ENCODE measurements at places on chromosomes 2 and 18.

- no peak for DNase-seq
Measured at GRCh38 chr2:109435901-109436598, 177.7 kb downstream of the SEPTIN10 start.

DNA sequence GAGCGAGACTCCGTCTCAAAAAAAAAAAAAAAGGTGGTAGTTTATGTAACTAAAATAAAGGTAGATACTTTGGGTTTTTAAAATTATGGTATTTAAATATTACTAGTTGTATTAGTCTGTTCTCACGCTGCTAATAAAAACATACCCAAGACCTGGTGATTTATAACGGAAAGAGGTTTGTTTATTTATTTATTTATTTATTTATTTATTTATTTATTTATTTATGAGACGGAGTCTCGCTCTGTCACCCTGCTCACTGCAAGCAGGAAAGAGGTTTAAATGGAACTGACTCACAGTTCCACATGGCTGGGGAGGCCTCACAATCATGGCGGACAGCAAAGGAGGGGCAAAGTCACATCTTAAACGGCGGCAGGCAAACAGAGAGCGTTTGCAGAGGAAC lies 196.0 kb downstream of the CALCRL start:
- no peak for DNase-seq

DNA sequence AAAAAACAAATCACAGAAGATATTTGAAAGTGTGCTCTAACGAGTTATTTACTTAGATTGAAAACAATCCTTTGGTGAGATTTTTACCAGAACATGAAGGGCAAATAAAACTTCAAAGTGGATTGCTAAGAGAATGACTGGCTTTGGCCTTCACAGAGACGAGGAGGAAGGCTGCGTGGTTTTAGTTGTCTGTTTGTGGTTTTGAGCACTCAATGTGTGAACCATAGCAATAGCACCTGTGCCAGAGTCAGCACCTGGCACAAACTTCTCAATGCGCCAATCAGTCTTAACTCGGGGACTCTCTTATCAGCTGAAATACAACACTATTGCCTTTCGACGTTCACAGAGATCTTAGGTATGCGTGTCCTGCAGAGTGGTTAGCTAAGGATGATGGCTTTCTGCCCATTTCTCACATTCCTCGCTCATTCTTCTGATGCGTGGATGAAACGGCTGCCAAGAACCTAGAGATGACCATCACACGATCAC lies 70.0 kb downstream of the MBP start:
- no peak for DNase-seq

GRCh38 chr18:6616981-6617380 lies 112.5 kb upstream of the ARHGAP28 start:
- no peak for DNase-seq

- DNase-seq: no peak
Measured at GRCh38 chr18:10949655-10950054, 199.7 kb downstream of the PIEZO2 start.

- DNase-seq: no peak
Measured at GRCh38 chr2:127376257-127376656, 11.5 kb downstream of the MAP3K2 start.

DNA sequence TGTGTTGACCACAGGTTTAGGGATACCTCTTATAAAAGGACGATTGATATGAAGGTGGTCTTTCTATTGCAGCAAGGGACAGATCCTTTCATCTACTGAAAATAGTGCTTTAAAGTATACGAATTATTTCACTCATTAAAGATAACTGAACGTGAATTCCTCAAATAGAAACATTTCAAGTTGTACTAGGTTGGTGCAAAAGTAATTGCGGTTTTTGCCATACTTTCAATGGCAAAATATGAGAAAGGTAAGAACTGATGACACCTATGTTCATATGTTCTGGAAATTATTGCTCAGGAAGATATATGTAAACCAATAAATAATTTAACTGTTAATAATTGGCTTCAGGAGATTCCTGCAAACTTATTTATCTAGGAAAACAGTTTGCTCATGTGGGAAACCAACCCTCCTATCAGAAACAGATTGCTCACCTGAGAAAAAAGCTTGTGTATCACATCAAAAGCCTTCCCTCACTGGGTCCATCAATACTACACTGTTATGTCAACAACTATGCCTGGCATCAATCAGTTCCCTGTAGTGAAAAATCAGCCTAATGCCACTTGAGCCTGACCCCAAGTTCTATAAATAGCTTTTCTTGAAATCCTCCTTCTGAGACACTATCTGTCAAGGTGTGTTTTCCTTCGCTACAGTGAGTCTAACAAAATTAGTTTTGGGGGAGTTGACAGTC lies 81.5 kb upstream of the ACSL3 start:
- DNase-seq: no peak

GRCh38 chr2:54983345-54984220 lies 66.7 kb downstream of the RTN4 start:
- peak; percentile 29 for DNase-seq

GRCh38 chr2:140759426-140760156 lies 1371.2 kb downstream of the LRP1B start:
- no peak for DNase-seq

Data from epithelial cell of prostate (primary cell).